ENCODE measurements at places on chromosomes 11 and 22.
A peak's percentile ranks its signal among the peaks of the same experiment; 100 is the strongest.

DNA sequence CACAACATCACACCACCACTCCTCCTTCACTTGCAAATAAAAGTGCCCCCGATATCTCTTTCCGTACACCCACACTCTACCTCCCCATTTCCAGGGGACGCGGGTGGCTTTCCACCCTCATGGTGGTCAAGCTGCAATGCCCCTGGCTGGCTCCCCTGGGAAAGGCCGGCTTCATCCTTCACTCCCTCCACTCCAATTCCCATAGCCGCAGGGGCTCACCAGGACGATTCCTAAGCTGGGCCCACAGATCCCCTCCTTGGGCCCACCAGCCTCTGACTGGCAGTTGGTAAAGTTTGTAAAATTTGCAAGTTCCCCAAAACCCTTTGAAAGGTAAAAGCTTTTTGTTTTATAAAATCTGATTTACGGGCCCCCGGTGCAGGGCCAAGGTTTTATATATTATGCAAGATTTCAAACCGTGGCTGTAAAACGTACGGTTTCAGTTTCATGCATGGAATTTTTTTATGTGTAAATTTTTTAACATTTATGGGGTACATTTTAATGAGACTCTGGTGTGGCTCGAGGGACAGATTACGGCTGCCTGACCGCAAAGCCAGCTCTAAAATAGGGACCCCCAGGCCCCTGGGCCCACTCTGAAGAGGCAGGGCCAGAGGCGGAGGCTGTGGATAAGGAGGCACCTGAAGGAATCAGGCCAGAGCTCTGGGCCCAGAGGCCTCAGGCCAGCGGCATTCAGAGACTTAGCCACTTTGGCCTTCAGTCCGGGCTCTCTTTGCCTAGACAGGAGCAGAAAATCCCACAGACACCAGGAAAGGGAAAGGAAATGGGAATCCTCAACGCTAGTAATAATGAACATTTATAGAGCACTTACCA lies 106.5 kb downstream of the FEZ1 start:
- no peak for DNase-seq

- DNase-seq: peak; percentile 57
Observed at GRCh38 chr11:10856689-10857458, 979 bp downstream of the ZBED5 start.

DNA sequence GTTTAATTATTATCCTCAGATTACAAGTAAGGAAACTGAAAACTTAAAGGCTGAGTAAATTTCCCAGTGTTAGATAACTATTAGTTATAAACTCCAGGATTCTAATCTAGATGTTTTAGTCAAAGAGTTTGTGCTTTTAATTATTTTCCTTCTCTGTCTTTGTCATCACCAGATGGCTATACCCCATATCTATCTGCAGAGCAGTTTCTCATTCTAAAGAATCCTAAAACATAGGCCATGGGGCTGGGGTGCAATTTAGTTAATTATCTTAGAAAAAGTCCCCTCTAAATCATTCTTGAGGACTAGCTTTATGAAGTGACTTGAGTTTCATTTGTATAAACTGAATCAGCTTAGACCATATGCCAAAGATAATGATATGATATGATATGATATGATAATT lies 556.3 kb upstream of the ANO5 start:
- no peak for DNase-seq

GRCh38 chr22:21003782-21004181 lies 1.9 kb upstream of the THAP7 start:
- DNase-seq: no peak

DNA sequence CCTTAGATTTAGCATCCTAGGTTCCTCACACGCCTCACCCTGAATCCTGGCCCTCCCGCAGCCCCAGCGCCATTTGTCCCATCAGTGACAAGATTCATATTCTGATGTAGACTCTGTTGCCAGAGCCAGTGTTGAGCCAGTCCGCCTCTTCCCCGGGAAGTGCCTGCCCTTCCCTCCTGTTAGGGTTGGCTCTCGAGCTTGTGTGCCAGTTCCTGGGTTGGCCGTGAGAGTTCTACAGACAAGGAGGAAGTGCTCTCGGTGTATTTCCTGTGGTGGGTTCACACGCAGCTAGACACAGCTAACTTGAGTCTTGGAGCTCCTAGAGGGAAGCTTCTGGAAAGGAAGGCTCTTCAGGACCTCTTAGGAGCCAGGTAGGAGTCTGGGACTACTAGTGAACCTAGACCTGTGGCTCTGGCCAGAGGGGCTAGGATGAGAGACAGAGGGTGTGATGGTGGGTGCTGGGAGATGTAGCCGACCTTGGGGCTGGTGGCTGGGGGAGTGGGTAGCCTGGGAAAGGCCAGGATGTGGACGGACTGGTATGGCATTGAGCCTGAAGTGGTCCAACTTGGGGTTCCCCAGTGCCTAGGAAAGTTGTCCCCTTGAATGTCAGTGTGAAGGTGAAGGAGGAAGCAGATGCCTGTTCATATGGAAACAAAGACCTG lies at the start of gene IL18BP:
TSS of gene IL18BP (plus strand) at position 261 of the 662 bp plus-strand sequence. CDS start 1,076 bp downstream, outside the sequence.
- no peak for DNase-seq

DNA sequence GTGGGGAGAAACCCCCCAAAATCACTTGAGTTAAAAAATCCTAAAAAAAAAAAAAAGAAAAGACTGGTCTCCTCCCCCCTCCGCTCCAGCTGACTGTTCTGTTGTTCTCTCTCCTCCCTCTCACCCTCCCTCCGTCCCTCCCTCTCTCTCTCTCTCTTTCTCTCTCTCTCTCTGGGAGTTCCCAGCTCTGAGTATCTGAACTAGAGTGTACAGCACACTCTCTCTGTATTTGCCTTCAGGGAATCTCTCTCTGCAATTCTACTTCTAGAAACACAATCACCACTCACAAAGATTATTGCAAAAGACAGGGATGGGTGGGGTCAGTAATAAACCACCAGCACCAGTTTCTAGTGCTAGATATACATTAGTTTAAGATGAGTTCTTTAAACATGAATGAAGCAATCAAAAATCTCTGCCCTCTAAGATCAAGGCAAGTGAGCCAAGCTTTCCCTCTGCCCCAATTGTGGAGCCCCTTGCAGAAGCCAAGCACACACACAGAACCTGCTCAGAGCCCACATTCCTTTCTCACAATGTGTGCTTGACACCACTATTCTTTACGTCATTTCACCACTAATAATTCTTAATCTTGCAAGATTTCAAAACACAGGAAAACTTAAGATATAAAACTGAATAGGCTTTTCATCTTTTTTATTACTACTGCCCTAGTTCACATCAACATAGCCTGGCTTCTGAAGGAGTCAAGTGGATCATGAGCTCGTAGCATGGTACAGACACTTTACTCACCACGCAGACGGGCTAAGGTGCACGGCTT lies 133.5 kb downstream of the RBFOX2 start:
- no peak for DNase-seq

DNA sequence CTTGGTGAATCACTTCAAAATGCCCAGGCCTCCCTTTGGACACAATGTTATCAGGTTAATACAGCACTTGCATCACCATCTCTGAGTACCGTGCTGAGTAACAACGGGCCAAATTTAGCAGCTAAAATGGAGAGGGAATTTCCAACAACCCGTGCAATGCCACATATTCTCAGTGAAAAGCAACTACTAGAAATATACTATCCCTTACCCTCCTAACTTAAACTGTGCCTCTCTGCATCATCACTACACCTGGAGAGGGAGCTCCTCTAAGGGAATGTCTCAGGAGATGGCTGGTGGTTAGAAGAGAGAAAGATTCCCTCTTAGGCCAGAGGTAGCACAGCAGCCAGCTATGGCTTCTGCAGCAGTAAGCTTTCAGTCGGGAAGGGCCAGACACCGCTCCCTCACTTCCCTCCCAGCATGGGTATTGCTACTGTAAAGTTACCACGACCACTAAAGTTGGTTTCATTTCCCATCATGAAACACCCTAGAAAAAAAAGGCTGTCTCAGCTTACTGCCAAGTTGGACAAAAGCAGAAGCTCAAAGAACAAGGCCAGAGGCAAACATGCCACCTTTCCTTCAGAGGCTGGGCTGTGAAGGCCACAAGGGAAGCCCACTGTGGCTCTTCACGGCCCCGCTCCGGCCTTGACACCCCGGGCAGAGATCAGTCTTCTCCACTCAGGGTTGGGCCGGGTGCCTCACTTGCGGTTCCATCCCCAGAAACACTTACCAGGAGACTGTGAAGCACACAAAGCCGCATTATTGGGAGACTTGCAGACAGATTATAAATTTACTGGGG lies 3.9 kb downstream of the MAML2 start:
- no peak for DNase-seq

DNA sequence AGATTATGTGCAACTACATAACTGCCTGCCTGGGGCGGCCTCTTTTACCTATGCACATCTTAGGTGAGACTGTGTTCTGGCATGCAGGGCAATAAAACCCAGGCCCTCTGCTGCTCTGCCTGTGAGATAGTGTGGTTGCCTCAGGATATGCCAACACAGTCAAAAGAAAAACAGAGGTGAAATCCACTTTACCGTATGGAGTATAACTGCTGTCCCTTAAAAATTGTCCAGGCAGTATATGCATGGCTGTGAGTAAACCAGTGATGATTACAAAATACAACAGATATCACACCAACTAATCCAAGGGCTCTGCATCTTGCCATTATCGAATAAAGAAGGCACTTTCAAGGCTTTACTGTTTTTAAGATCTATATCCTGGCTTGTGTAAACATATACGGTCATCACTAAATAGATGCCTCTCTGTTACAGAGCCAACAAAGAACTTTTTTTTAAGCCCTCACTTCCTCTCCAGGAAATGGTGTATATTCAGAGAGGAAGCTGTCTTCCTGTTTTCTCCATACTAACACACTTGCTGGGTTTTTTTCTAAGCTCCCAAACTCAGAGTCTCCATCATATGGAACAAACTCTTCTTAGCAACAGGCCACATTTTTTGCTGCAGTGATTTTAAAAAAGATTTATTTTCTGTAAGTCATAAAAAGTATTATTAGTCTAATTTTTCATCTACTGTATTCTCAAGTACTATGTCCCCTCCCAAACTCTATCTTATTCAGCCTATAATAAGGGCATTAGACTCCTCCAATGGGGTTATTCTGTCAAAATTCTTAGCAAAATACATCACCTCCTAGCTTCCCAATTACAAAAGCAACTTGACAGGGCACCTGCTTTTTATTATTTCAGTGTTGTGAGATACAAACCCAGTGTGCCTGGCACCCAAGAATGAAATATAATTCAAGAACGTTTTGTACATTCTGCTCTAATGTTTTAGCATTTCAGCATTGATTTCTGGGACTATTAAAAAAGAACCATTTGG lies 135.2 kb downstream of the MAML2 start:
- no peak for DNase-seq

- no peak for DNase-seq
Observed at GRCh38 chr11:130847517-130847916, 68.8 kb downstream of the SNX19 start.

DNA sequence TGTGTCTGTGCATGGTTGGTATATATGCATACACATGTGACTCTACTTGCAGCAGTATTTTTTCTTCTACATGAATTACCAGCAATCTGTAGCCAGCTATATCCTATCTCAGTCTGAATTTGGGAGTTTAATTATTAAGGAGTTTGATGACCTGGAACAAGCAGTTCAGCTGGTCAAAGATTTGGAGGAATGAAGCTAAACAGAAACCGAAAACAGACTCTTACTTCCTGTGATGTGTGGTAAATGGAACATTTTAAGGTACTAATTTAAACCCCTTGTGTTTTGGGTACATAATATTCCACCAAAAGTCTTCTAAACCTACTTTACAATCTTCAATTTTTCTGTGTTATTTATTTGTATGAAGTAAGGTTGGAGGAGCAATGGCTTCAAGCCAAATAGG lies 124.4 kb upstream of the PGR start:
- DNase-seq: no peak

GRCh38 chr11:70029861-70030380 lies 48.2 kb upstream of the ANO1 start:
- DNase-seq: no peak

GRCh38 chr11:81869351-81870065 lies 864.2 kb downstream of the FAM181B start:
- peak; percentile 63 for DNase-seq

DNA sequence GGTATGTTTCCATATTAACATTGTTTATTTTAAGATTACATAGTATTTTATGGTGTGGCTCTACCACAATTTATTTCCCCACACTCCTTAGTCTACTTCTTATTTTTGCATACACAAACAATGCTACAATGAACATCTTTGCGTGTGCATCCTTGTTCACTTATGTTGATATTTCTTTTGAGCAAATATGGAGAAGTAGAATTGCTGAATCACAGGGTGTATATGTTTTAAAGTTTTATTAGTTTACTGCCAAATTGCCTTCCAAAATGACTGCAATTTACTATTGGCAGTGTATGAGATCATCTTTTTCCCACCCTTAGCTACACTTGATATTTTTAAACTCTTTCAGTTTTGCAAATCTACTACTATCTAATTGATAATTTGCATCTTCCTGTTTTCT lies 38.7 kb upstream of the FAR1 start:
- no peak for DNase-seq

GRCh38 chr11:69257838-69258658 lies 35.9 kb upstream of the MYEOV start:
- no peak for DNase-seq

DNA sequence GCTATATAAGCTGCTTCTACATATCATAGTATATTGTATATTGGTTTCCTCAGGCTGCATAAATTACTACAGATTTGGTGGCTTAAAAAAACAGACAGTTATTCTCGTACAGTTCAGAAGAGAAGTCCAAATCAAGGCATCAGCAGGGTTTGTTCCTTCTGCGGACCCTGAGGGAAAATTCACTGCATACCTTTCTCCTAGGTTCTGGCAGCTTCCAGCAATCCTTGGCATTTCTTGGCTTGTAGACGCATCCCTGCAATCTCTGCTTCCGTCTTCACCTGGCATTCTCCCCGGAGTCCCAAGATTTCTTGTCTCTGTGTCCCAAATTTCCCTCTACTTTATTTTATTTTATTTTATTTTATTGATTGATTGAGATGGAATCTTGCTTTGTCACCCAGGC lies 142.8 kb downstream of the COMMD9 start:
- DNase-seq: no peak

DNA sequence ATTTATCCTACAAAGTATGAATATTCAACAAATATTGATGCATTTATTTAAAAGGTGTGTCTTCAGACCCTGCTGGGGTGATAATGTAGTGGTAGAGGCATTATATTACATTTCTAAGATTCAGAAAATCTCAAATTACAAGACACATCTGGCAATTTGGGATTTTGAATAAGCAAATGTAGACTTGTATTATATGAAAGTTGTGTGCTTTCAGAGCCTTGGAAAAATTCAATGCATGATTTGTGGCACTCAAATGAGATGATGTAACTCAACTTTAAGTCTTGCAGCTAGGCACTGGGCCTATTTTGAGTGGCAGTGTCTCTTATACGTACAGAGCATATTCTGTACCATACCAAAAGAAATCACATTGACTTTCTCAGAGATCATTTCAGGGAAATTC lies 214.4 kb downstream of the ETS1 start:
- no peak for DNase-seq

- no peak for DNase-seq
Observed at GRCh38 chr11:109304159-109304558, 117.8 kb upstream of the C11orf87 start.

Measured in NCI-H1105 treated with DMSO at 0.1 percent for 48 hours (cell line).